ENCODE measurements at places on chromosomes 4 and X.

DNA sequence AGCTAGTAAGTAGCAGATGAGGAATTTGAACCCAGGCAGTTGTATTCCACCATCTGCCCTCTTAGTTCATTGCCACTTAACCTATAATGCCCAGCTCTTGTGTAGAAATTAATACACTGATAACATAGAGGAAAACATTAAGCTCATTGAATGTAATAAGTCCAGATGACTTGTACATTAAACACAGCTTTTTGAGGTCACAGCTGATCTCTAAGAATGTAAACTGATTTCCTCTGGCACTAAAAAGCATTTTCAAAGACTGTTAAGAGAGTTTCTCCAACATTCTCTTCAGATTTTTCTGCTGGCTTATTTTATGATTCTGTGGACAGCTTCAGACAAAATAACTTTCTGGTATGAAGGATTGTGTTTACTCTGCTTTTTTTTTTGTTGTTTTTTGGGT, 42.7 kb downstream of the HPRT1 start:
- DNase-seq = no peak

DNA sequence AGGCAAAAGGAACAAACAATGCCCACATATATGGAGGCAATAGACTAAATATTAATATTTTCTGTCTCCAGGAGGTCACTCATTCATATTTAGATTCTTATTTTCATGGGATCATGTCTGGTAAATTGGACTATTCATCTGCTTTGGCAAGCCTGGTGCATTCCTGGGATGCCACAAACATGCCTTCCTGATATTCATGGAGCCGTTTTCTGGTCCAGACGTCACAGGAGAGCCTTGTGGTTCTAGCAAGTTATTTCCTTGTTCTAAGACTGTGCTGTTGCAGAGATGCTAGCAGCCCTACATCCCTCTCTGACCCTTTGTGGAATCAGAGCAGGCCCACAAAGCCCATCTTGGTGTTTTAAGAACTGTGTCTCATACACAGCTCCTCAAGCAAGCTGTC, 16.1 kb upstream of the EXOSC9 start:
- no peak for DNase-seq

DNA sequence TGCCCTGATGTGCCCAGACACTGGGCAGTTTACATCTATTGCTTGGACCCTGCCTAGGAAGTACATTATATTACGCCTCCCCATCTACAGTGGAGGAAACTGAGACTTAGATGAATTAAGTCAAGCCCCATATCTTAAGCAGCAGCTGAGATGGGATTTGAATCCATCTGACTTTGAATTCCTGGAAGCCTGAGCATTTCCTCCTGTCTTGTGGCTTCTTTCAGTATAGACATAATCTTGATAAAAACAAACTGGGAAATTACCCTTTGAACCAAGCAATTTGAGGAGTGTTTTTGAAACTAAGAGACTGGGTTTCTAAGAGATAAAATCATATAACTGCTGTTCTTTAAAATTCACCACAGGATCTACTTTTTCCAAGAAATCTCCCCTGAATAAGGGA, 18.6 kb downstream of the LIMCH1 start:
- no peak for DNase-seq

GRCh38 chrX:118062817-118063615, 53.6 kb downstream of the KLHL13 start:
- DNase-seq = no peak

DNA sequence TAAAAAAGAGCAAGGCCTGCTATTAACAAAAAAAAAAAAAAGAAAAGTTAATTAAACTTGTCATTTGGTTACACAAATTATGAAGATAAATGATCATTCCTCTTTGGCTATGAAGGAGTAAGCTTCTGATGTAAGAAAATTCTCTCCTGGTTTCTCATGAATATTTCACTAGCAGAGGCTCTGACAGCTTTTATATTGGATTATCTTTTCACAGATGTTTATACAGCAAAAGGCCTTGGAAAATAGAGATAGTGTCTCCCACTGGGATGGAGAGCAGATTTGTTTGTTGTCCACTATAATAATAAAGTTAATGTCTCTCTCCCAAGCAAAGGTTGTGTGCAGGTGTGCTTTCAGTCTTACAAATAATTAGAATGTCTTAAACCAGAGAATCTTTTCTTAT, 40.7 kb upstream of the PDGFC start:
- DNase-seq = no peak

- DNase-seq = no peak
Observed at GRCh38 chr4:117001077-117001476, 84.3 kb downstream of the TRAM1L1 start.

- DNase-seq = no peak
Observed at GRCh38 chr4:6616087-6616995, 24.1 kb upstream of the MRFAP1 start.

- DNase-seq = no peak
Observed at GRCh38 chr4:94342694-94343093, at the start of gene HPGDS. HPGDS (minus strand) TSS chr4:94342836; CDS start chr4:94334629, 8,207 bp downstream.

GRCh38 chr4:57371671-57372070, 261.5 kb upstream of the IGFBP7 start:
- no peak for DNase-seq

DNA sequence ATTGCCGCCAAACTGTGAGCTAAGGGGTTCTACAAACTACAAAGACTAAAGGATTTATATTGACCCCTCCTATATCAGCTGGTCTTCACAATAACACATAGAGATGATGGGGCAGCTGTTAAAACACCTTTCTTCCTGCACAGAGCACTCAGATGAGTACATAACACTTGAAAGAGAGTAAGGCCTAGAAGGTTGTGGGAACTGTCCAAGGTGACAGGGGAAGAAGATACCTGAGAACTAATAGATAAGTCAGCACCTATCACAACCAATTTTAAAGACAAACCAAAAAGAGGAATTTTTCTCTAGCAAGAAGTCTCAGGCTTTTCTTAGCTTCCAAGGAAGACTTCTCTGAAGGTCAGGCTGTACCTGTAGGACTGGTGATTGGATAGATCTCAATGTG, 19.1 kb upstream of the CXCL6 start:
- no peak for DNase-seq

DNA sequence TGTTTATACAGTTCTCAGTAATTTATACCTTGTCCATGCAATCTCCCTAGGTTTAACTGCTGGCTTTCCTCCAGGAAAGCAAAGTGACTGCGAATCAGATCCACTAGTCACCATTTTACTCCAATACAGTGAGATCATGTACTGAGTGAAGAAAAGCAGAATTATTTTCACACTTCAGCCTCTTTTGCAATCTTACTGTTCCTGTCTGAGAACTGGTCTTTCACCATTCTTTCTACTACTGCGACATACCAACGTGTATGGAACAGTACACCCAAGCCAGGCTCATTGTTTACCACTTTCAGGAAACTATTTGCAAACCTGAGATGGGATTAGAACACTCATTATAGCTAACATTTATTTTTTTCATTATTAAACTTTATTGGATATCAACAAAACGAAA, 8.0 kb upstream of the MSL3 start:
- no peak for DNase-seq

DNA sequence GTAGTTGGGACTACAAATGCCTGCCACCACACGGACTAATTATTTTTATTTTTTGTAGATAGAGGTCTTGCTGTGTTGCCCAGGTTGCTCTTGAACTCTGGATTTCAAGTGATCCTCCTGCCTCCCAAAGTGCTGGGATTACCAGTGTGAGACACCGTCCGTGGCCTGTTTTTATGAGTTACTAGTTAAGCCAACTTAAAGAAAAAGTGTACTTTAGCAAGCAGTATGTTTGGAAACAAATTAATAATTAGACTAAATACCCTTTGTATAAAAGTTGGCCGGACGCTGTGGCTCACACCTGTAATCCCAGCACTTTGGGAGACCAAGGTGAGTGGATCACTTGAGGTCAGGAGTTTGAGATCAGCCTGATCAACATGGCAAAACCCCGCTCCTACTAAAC, 14.2 kb upstream of the PTPN13 start:
- no peak for DNase-seq

- DNase-seq = no peak
Observed at GRCh38 chr4:45477311-45477733, 646.5 kb downstream of the GABRG1 start.

DNA sequence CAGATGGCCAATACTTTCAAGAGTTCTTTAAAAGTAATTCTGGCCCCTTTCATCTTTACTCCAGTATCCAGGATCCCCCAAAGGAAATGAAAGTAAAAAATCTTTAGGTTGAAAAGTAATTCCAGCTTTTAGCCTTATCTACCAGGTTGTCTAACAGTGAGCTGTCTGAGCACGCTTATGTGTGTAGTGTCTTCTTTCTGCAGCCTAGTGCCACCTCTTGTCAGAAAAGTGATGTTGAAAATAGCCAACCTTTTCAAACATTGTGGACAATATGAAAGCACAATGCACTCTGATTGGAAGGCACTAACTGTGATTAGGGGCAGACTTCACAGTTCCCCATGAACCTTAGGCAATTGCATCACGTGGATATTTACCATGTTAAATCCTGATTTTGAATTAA, 92.1 kb downstream of the RELL1 start:
- DNase-seq = no peak

DNA sequence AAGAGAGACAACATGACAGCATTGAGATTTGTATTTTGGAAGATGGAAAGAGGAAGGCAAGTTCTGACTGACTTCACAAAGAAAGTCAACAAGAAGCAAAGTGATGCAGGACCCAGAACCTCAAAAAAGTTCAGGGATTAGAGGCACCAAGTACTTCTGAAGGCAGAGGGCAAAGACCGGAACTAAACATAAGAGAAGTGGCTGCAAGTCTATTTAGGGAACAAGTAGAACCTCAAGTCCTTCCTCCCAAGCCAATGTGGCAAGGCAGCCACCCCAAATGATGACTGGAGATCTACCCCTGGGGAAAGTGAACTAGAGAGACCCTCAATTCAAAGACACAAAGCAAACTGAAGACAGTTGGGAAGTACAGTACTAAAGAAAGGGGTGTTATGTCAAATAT, 46.6 kb downstream of the SLC39A8 start:
- peak; percentile 19 for DNase-seq

DNA sequence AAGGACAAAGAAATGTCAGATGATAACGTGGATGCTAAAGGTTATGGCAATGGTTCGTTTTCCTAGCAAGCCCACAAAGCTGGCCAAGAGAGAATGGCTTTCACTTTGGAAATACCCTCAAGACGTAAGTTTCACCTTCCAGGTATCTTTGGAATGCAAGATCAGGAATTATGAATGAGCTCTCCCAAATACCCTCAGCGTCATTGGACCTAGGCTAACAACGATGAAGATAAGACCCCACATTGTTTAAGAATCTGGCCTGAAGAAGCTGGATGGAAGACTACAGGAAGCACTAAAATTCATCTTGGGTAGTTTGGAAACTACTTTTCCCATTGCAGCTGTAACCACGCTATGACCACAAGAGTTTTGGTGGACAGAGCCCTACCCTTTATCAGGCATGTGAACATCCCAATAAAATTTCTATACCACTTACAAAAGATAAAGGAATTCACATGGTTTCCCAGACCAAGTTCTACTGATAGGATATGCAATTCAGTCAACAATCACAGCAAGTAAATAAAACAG, 111.9 kb downstream of the KDR start:
- no peak for DNase-seq

- no peak for DNase-seq
Observed at GRCh38 chrX:98432413-98432812, 1548.7 kb downstream of the RPA4 start.

DNA sequence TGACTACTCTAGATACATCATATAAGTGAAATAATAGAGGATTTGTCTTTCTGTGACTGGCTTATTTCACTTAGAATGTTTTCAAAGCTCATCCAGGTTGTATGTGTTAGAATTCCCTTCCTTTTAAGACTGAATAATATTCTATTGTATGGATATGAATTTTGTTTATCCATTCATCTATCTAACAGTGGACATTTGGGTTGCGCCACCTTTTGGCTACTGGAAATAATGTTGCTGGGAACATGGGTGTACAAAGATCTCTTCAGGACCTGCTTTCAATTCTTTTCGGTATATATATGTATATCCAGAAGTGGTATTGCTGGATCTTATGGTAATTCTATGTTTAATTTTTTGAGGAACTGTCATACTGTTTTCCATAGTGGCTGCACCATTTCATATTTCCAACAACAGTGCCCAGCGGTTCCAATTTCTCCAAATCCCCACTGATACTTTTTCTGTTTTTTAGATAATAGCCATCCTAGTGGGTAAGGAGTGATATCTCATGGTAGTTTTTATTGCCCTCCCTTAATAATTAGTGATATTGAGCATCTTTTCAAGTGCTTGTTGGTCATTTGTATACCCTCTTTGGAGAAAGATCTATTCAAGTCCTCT, 3.4 kb upstream of the SCD5 start:
- DNase-seq = no peak

- DNase-seq = no peak
Observed at GRCh38 chr4:15368856-15369255, 59.0 kb upstream of the C1QTNF7 start.

DNA sequence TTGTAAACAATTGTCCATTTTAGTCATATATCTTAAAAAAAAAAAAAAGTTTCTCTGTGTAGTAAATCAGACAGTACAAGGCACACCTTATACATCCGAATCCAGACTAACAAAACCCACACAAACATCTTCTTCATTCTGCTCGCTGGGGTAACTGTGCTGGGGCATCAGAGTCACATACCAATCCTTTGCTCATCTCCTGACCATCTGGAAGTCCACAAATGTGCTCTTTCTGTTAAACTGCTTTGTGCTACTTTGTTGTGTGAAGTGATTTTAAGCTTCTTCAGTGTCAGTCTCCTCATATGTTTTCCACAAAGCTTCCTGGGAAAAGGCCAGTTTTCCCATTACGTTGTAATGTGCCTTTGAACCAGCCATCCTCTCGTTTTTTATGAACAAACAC, 86.2 kb upstream of the CBR4 start:
- DNase-seq = no peak

DNA sequence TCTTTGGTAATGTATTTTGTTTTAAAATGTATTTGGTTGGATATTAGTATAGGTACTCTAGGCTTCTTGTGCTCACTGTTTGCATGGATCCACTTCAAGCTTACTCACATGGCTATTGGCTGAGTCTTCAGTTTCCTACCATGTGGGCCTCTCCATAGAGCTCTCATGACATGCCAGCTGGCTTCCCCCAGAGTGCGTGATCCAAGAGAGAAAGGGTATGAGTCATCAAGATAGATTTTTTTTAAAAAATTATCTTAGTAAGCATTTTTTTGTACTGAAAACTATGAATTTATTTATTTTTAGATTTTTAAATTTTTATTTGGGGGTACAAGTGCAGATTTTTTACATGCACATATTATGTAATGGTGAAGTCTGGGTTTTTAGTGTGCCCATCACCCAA, 219.1 kb upstream of the AMOT start:
- no peak for DNase-seq

Data from hematopoietic multipotent progenitor cell (in vitro differentiated cells).